Right forelimb (tissue), 1 donor: ENCODE measurements at places on chromosomes 1 and 21.

GRCh38 chr1:22827666-22828483 is 117.2 kb downstream of the EPHB2 start:
- DNase-seq, result no peak

DNA sequence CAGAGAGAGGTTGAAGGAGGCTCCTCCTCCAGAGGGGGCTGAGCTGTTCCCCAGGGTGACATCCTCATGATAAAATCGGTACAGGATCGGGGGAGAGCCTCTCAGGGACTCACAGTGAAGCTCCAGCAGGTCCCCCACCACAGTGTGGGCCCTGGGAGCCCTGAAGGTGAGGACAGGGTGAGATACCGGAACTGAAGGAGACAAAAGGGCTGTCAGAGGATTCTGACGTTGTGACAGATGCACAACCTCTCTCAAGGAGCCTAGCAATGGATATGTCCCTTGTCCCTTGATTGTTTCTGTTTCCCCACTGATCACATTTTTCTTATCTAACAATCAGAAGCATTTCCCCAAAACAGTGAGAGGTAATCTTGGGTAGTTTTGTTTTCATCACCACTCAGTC is 5.2 kb downstream of the FCRL3 start:
- no peak for DNase-seq

DNA sequence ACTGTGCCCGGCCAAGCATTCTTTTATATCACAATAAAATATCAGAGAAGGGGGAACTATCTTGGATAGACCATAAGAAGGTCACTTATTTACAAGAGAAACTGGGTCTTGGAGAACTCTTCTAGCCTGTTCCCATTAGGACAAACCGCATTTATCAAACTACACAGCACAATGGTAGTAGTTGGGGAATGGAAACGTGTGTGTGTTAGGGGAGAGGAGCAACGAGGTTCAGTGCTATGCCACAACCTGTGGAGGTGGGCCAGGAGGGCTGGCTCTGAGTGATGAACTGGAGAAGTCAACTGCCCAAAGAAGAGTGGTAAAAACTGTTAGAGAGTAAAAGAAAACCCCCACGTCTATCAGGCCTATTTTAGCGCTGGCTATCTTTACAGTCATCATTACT is 1.6 kb downstream of the DONSON start:
- no peak for DNase-seq

GRCh38 chr1:209653915-209654351 is 1.7 kb upstream of the LAMB3 start:
- DNase-seq, result no peak

GRCh38 chr1:151897991-151898431 is 11.3 kb downstream of the THEM4 start:
- no peak for DNase-seq

GRCh38 chr1:218636548-218636947 is 291.4 kb downstream of the TGFB2 start:
- DNase-seq, result no peak

DNA sequence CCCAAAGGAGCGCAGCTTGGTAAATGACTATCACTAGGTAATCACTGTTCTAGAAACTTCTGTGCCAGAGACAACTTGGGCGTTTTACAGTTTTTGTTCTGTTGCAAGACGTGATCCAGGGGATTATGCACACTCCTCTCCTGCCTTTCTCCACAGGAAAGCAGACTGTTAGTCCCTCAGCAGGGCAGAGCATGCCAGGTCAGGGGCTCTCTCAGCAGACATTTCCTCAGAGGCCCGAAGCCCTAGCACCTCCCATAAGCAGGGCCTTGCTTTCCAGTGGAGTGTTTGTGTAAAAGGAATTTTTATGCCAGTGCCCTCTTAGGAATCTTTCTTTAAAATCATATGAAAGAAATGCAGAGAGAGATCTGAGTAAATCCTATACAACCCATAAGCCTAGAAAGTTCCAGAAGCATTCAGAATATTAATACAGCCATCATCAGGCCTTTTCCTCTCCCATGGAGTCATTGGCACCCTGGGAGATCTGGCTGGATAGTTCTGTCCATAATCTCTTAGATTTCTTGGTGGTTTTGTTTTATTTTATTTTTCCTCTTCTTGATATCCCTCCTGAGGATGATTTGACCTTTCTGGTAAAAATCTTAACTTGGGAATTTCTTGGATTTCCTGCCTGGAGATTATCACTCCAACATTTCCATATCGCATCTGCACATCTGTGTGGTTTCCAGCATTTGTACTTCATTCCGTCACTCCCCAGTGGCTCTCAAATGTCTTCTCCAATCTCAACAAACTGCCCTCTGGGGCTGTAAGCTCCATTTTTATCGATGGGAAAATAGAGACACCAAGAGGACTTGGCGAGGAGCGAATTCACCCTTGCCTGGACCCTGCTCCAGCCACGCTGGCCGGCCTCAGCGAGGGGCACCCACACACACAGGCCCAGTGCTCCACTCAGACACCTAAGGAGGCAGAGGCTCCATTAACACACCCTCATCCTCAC is 116.1 kb downstream of the PSMG1 start:
- DNase-seq, result no peak

GRCh38 chr1:2126331-2127186 is 68.0 kb downstream of the FAAP20 start:
- no peak for DNase-seq

DNA sequence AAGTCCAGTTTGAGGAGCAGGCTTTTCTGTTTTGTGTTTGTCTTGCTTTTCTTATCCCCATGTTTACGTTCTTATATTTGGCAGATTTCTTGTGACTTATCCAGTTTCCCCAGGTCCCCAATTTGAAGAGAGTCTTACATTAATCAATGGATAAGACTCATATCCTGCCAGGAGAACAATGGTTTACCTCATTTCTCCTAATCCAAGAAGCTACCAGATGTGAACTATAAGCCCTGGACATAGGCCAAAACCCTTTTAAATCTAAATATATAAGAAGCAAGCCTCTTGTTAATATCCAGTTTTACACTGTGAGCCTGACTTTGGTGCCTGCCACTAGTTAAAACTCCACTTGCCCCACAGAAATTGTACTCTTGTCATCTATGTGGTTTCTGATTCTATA is 15.1 kb upstream of the COP1 start:
- no peak for DNase-seq

DNA sequence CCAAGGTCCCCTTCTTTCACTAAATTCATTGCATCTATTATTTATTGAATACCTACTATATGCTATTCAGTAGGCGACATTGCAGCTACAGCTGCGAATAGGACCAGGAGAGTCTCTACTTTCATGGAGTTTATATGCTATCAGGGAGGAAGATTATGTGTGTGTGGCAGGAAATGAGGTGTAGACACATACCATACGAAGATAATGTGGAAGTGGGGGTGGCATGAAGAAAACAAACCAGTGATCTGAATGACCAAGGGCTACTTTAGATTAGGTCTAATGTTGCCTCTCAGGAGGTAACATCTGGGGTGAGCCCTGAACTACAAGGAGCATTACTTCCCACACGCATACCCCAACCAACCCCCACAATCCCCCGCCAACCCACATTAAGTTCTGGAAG is 1.0 kb upstream of the PPIH start:
- no peak for DNase-seq

DNA sequence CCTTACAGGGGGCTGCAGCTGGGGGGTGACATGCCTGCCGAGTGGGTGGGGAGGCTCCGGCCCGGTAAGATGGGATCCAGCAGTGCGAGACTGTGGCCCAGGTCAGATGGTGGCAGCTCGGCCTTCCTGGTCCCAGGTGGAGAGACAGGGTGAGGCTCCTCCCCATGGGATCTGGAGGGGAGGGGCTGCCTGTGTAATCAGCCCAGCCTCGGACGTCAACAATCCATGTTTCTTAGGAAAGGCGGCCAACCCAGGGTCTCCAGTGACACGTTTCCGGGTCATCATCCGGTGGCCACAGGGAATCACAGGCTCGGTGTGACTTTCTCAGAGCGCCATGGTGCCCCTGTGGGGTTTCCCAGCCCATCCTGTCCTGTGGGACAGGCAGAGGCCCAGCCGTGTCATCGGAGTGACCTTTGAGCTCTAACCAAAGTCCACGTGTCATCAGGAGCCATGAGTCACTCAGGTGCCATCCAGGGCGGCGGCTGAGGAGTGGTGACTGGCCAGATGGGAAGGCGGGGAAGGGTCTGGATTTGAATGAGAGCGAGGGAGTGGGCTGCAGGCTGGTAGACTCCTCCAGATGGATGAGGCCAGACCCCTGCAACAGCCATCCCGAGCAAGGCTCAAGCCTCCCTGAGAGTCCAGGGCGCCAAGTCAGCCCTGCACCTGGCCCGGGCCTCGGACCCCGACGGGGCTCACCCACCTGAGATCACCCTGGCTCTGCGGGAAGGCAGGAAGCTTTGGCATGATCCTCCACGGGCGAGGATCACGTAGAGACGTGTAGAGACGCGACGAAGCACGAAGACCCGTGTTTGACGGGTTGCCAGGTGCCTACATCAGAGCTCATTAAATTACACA is 6.6 kb upstream of the HES4 start:
- no peak for DNase-seq

DNA sequence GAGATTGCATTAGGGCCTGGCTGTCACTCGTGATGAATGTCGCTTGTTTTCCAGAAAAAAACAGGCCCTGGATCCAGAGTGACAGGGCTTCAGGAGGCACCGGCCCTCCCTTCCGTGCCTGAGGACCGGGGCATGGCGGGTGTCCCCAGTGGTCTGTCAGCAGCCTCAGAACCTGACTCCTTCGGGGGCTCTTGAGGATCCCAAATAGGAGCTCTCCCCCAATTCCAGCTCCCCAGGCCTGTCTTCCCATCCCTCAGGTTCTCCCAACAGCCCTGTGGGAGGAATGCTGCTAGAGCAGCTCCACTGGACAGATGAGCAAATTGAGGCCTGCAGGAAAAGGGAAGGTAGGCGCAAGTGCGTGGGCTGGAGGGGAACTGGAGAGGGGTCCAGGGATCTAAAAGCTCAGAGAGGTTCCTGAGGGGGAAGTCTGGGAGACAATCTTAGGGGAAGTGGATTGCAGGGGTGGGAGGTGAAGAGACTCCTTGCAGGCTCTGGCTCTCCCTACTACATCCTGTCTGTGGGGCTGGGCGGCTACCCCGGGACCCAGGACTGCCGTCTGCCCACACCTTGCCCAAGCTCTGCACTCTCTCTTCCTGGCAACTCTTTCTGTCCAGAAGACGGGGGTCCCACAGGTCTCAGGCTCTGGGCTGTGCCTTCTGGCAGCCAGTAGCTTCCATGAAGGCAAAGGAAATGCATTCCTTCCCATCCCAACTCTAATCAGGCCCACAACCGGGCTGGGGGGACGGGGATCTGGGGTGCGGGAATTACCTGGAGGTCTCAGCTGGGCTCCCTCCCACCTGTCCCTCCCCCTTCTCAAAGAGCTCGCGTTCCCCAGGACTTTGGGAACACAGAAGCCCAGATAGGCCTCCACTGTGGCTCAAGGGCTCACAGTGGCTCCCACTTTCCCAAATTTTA is 105.7 kb upstream of the CASZ1 start:
- DNase-seq, result no peak

DNA sequence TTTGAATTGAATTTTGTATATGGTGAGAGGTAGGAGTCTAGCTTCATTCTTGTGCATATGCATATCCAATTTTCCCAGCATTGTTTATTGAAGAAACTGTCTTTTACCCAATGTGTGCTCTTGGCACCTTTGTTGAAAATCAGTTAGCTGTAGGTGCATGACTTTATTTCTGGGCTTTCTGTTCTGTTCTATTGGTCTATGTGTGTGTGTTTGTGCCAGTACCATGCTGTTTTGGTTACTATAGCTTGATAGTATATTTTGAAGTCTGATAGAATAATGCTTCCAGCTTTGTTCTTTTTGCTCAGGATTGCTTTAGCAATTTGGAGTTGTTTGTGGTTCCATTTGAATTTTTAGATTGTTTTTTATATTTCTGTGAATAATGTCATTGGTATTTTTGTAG is 9.4 kb upstream of the ZMYM1 start:
- no peak for DNase-seq

DNA sequence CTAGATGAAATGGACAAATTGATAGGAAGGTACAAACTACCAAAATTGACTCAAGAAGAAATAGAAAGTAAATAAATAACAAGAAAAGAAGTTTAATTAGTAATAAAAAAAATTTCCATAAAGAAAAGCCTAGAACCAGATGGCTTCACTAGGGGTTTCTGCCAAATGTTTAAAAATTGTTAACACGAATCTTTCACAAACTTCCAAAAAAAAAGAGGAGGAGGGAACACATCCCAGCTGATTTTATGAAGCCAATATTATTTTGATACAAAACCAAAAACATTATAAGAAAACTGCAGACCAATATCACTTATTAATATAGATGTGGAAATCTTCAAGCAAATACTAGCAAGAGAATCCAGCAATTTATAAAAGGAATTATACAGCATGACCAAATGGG is 89.5 kb downstream of the COLGALT2 start:
- DNase-seq, result no peak
